ENCODE measurements at places on chromosomes 7 and 10.

DNA sequence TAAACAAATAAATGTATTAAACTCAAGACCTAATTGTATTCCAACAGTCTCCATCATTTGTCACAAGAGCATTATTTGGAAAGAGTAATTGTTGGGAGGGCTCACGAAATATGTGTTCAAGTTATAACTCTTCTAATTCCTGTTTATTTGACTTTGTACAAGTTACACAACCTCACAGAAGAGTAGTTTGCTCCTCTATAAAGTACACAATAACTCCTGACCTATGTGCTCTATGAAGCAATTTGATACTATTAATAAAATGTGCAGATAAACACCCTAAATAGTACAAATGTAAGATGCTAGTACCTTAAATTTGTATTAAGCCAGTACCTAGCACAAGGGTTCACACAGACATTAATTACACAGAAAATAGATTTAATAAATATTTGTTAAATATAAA lies 285.8 kb downstream of the LRRTM3 start:
- DNase-seq: no peak

GRCh38 chr10:24341897-24342296 lies 133.0 kb downstream of the KIAA1217 start:
- DNase-seq: no peak

DNA sequence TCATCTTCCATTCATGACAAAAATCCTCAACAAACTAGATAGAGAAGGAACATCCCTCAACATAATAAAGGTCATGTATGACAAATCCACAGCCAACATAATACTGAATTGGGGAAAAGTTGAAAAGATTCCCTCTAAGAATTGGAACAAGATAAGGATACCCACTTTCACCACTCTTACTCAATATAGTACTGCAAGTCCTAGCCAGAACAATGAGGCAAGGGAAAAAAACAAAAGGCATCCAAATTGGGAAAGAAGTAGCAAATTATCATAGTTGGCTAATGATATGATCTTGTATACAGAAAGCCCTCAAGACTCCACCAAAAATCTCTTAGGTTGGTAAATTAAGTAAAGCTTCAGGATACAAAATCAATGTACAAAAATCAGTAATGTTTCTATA lies 4.7 kb downstream of the POT1 start:
- no peak for DNase-seq

- no peak for DNase-seq
These were observed 174.6 kb downstream of the AUTS2 start for GRCh38 chr7:69772718-69773436.

- no peak for DNase-seq
These were observed 299.8 kb downstream of the GLRX3 start for GRCh38 chr10:130435961-130436360.

DNA sequence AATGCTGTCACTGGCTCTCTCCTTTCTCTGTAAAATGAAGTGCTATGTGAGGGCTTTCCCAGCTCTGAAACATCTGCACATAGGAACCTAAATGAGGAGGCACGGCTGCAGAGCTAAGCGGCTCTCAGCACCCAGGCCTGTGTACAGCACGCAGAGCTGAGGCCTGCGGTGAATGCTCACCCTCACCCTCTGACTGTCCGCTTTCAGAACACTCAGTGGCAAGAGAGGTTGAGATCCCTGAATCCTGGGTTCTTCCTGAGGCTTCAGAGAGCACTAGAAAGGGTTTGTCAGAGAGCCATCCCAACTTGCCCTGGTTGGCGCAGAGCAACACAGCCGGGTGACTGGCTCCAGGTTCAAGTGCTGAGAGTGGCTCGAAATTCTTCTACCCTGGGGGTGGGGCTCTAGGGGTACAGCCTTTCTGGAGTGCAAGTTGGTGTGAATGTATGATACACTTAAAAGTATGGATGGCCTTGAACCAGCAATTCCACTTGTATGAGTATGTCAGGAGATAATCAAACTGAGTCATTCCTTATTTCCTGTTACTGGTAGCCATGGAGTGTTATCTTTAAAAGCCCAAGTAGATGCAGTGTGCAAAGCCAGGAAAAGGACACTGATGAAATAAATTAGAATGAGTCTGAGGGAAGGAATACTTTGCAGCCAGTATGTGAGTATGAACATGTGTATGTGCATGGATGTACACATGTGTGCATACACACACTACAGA lies 1.7 kb upstream of the CCDC201 start:
- DNase-seq: no peak

DNA sequence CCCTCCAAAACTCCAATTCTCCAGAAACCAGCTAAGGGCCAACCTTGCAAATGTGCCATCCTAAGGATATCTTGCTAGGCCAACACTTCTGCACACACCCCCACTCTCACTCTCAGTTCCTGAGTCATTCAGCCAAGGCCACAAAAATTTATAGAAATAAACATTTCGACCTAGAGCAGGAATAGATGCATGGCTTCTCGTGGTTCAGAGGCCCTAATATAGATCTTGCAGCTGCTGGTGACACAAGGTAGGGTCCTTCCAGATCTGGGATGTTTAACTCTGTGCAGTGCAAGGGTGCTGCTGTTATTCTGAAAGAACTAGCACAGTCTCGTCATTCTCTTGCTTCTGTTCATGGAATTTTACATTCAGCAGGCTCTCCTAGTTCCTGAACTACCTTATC lies 369.3 kb downstream of the CALN1 start:
- DNase-seq: no peak

DNA sequence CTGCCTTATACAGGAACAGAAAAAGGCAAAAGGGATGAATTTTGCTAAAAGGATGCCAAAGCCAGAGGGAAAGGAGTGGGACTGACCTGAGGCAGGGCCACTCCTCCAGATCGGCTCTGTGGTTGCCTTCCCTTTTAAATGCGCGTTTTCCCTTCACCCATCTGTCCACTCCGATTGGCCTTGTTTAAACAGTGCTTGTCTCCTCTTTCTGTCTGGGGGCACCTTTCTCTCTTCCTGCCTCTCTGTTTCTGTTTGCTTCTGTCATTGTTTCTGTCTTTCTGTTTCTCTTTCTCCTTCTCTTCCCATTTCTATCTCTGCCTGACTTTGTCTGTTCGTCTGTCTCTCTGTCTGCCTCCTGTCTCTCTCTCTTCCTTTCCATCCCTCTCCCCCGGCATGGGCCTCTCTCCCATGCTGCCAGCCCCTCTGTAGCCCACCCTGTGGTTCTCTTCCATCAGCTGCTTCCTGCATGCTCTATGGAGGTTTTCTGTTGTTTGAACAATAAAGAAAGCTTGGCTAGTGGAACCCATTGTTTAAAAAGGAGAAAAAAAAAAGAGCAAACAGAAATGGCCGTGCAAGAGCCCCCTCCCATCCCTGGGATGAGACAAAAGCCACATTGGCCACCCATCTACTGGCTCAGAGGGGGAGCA lies 29.5 kb upstream of the HSPB1 start:
- no peak for DNase-seq
